ENCODE measurements at places on chromosomes 4 and X.

DNA sequence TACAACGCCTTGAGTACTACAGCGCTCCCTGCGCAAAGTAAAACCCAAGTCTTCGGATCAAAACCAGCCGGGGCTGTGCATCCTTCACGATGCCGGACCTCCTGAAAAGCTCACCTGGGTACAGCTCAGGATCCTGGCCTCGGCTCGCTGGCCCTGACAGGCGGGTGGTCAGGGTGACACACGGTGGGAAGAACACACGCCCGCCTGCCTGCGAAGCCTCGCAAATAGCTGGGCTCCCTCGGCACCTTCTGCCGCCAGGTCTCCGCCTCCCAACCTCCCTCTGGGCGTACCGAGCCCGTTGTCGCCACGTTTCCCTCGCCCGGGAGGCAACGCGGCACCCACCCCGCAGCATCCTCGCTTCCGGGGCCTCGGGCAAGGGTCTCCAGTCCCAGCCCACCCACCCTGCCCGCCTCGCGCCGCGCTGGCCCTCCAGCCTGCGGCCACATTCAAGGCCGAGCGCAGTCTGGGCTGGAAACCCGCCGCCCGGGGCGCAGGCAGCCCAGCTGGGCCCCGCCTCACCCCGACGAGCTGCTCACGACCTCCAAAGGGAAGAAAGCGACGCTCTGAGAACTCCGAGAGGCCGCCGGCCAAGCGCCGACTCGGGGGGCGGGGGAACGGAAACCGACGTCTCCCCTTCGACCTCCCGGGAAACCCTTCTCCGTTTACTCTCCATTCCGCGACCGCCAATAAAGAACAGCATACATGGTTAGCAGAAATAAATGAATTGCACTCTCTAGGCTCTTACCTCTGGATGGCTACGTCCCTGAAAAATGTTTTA, 511 bp downstream of the PPM1K start:
- DNase-seq, result peak; percentile 68

GRCh38 chrX:87468941-87469340, 48.7 kb upstream of the KLHL4 start:
- no peak for DNase-seq

GRCh38 chrX:80181079-80181478, 166.5 kb downstream of the TBX22 start:
- no peak for DNase-seq

GRCh38 chrX:72247206-72247942, 8.5 kb upstream of the ERCC6L start:
- no peak for DNase-seq

- DNase-seq, result no peak
Measured at GRCh38 chr4:52201715-52202114, 150.6 kb downstream of the SPATA18 start.

- no peak for DNase-seq
Measured at GRCh38 chrX:19462231-19462630, 53.1 kb downstream of the MAP3K15 start.

DNA sequence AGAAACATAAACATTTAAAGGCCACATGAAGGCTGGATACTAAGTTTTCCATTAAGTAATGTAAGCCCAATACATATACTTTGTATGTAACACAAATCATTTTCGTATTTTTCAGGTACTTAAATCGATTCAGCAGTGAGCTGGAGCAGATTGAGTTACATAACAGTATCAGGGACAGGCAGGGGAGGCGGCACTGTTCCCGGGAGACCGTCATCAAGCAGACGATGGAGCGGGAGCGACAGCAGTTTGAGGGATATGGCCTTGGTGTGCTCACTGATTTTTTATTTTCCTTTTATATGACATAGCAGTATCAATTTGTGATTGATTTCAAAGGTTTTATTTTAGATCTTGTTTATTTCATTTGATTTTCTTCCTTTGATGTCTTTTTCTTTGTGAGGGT, 20.7 kb downstream of the TMA16 start:
- DNase-seq, result no peak

DNA sequence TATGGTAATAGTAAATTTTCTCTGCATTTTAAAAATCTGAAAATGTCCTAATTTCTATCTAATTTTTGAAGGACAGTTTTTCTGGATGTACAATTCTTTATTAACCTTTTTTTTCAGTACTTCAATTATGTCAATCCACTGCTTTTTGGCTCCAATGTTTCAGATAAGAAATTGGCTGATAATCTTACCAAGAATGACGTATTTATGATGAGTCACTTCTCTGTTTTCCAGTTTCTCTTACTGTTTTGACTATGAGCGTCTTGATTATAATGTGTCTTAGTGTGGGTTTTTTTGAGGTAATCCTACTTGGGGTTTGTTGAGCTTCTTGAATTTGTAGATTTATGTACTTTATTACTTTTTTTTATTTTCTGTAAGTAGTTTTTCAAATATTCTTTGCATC, 47.2 kb downstream of the UGT2B11 start:
- no peak for DNase-seq

DNA sequence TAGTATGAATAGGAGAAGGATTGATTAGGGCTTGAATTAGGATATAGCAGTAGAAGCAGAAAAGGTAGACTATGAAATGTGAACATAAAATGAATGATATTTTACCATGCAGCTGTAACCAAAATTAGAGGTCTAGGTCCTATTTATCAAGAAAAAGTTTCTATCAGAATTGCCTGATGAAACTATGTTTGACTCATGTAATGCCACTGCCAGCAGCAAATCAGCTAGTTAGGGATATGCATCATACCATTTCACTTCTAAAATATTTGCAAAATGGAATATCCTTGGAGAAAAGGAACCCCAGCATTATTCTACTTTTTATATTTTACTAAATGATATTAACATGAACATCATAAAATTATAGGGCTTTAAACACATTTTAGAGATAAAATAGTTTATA, 188.4 kb downstream of the WDFY3 start:
- DNase-seq, result no peak

GRCh38 chr4:128334256-128334655, 46.6 kb upstream of the PGRMC2 start:
- DNase-seq, result no peak

GRCh38 chr4:117889978-117890377, 144.3 kb upstream of the NDST3 start:
- DNase-seq, result no peak

- DNase-seq, result no peak
Measured at GRCh38 chr4:153611679-153612078, 72.4 kb upstream of the TLR2 start.

DNA sequence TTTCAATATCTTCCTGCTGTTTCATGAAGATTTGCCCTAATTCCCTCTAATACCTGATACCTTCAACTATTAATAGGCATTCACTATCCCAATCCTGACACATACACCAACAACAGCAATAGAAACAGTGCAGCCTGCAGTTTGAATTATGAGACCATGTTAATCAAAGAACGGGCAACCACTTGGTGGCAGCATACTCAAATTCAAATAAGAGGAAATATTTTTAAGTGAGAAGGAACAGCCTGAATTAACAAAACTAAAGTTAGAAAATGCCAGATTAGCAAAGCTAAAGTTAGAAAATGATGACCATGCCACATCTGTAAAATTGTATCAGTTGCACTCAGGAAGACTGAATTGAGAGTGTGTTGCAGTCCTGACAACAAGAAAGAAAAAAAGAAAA, 204.9 kb downstream of the SMARCA1 start:
- no peak for DNase-seq
